ENCODE measurements at places on chromosomes 1 and 21.
A peak's percentile ranks its signal among the peaks of the same experiment; 100 is the strongest.

GRCh38 chr1:44557778-44558177 lies 116.5 kb downstream of the TMEM53 start:
- no peak for DNase-seq

DNA sequence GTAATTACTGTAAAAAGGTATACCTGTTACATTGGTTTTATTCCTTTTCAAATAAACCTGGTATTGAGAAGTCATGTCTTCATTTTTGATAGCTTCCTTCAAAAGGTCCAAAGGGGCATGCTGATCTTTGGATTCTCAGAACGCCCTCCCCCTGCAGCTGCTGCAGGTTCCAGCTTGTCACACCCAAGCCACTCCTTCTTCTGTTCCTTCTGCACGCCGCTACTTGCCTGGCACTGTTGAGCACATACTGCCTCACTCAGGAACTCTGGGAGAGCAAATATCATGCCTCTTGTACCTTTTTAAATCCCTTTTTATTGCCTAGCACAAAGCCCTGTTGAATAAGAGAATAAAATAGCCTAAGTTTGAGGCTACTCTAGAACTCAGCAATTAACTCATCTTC lies 136.9 kb downstream of the BARHL2 start:
- no peak for DNase-seq

- no peak for DNase-seq
Measured at GRCh38 chr1:197663162-197663953, 111.9 kb downstream of the DENND1B start.

- DNase-seq: no peak
Measured at GRCh38 chr1:152044386-152044785, 7.6 kb upstream of the S100A11 start.

DNA sequence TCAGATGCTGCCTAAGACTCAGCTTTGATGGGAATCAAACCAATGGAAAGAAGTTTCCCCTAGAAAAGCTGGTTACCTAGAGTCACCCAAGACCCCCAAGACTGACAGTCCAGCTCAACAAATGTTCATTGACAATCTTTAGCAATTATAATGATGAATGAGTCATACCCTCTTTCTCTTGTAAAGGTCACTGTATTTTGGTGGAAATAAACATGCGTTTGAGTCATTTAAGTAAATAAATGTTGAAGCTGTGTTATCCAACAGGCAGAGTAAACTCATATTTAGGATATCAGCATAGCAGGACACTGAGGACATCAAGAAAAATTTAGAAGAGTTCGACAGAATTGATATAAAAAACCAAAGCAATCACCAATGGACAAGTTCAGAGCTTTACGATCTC lies 295.9 kb downstream of the RGS7 start:
- DNase-seq: no peak

DNA sequence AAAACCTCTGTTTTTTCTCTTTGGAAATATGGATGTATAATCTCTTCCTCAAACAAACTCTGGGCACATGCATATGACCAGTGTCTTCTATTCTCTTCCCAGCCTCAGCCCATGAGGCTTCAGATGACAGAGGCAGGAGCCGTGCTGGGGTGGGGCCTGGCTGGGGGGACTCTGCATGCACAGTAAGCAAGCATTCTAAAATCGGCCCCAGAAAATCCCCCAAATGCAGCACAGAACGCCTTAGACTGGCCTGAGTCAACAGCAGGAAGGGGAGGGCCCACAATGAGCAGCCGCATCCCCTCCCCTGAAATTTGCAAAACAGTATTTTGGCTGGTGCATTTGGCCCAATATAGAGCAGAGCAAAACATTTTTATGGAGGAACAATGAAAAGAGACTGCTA lies 47.8 kb downstream of the ITPKB start:
- no peak for DNase-seq

DNA sequence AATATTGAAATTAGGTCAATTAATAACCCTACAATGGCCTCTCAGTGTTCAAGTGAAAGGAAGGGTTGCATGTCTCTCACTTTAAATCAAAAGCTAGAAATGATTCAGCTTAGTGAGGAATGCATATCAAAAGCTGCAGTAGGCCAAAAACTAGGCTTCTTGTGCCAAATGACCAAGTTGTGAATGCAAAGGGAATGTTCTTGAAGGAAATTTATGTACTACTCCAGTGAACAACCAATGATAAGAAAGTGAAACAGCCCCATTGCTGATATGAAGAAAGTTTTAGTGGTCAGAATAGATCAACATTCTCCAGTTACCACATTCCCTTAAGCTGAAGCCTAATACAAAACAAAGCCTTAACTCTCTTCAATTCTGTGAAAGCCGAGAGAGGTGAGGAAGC lies 10.0 kb downstream of the MAEL start:
- no peak for DNase-seq

GRCh38 chr1:58778385-58779000 lies 5.4 kb downstream of the JUN start:
- DNase-seq: no peak

- no peak for DNase-seq
Measured at GRCh38 chr1:70465911-70466310, 54.8 kb downstream of the CTH start.

- DNase-seq: no peak
Measured at GRCh38 chr1:3895279-3895950, 4.7 kb downstream of the C1orf174 start.

- DNase-seq: no peak
Measured at GRCh38 chr21:15135867-15136629, 71.2 kb upstream of the NRIP1 start.

- no peak for DNase-seq
Measured at GRCh38 chr21:41573902-41574690, 66.1 kb upstream of the TMPRSS2 start.

DNA sequence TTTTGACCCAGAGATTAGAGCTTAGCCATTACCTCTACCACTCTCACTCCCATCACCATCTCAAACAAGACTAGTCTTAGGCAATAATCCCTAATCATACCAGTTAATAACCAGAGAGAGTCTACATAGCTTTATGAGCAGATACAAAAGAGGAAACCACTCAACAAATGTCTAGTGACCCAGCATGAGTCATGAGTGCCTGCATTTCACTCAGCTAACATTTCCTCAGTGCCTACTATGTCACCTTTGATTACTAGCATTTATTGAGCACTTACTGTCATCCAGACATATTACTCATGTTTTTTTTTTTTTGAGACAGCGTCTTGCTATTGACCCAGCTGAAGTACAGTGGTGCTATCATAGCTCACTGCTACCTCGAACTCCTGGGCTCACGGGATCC lies 35.9 kb upstream of the GALNT2 start:
- no peak for DNase-seq

GRCh38 chr1:21955501-21956281 lies 18.6 kb upstream of the HSPG2 start:
- DNase-seq: no peak

DNA sequence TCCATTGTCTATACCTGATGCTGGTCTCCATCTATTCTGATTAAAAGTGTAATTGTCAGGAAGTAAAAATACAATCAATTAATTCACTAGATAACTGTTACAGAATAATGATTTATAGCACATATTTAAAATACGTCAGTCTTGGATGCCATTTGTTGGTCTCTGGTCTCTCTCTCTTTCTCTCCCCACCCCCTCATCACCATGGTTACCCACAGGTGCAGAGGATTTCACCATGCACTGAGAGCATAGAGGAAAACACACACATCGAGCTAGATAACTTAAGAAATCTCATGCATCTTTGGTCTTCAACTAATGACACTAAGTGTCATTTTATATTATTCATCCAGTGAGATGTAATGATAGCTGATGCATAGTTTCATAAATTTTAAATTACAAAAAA lies 33.4 kb downstream of the LRRC53 start:
- DNase-seq: no peak

GRCh38 chr1:189752461-189752995 lies 725.1 kb downstream of the BRINP3 start:
- no peak for DNase-seq

DNA sequence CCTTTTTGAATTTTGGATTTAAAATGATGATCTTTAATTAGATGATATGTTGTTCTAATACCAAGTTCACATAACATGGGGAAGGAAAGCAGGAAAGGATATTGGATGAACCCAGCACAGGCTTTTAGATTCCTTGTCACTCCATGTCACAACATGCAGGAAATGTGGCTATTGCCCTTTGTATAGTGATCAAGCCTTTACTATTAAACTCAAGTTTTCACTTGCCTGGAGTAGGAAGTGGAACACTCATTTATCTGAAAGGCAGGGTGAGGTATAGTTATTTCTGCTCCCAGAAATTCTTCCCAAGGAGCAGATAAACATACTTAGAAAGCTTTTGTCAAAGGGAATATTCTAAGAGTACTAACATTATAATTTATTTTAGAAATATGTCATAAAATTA lies 37.2 kb upstream of the BCAS2 start:
- DNase-seq: no peak

GRCh38 chr1:204151552-204152309 lies at the start of gene ETNK2:
Gene ETNK2, minus strand, starts transcription at chr1:204152044. Its CDS starts 192 bp downstream, at chr1:204151852.
- DNase-seq: peak; percentile 84

GRCh38 chr1:33379631-33380354 lies 51.1 kb downstream of the PHC2 start:
- no peak for DNase-seq

DNA sequence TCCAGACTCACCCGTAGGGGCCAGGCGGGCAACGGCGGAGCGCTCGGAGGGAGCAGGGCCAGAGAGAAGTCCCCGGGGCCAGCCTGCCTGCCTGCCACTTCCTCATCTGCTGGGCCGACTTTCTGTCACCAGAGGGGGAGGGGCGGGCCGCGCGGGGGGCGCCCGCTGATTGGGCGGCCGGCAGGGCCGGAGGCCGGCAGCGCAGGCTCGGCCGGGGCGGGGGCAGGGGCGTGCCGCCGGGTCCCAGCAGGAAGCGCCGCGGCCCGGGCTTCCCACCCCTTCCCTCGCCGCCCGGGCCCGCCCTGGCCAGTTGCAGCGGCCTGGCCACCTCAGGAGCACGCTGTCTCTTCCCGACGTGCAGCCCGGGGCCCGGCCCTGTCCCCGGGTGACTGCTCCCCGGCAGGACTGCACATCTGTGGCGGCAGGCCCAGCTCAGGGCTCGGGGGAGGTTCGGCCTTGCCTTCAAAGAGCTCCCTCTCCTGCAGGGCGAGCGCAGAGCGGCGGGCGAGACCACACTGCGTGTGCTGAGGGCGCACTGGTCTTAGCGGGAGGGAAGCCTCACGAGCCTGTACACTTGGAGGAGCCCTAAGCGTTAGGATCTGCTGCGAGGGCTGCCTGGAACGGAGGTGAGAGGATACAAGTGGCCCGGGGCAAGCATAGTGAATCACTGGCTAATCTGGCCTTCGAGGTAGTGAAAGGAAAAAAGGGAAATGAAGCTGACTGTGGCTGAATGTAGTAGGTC lies at the start of gene ELOVL1:
Gene ELOVL1, minus strand, starts transcription at position 108 of the 742 bp plus-strand sequence. CDS start 2,402 bp downstream, outside the sequence.
- DNase-seq: peak; percentile 88

DNA sequence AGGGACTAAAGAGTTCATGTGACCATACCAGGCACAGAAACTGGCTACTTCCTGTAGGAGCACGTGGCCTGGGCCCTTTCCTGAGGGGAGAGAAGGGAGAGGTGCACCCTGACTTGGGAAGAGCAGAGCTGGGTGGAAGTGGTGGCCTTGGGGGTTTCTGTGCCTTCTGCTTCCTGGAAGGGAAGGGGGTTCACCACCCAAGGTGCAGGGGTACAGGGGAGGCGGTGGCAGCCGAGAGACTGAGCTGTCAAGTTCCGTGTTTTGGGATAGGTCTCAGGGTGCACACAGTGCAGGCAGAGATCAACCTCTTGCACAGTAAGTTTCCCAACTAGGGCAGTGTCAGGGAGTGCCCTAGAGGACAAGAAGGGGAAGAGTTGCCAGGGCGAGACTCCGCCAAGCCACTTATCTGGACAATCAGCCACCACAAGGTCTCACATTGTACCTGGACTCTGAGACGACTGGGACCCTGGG lies 10.1 kb downstream of the HECTD3 start:
- DNase-seq: no peak

GRCh38 chr1:198937231-198938031 lies 298.6 kb downstream of the PTPRC start:
- peak; percentile 63 for DNase-seq

GRCh38 chr1:24319312-24319863 lies at the start of gene GRHL3:
Gene GRHL3, plus strand, starts transcription at chr1:24319357. Its CDS starts 195 bp downstream, at chr1:24319552.
- no peak for DNase-seq

DNA sequence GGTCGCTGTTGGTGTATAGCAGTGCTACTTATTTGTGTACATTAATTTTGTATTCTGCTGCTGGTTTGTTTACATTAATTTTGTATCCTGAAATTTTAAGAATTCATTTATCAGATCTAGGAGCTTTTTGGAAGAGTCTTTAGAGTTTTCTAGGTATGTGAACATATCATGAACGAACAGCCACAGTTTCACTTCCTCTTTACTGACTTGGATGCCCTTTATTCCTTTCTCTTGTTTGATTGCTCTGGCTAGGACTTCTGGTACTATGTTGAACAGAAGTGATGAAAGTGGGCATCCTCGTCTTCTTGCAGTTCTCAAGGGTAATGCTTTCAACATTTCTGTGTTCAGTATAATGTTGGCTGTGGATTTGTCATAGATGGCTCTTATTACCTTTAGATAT lies 1757.9 kb downstream of the BRINP3 start:
- DNase-seq: no peak

GRCh38 chr1:13751458-13751871 lies 51.5 kb downstream of the PRDM2 start:
- DNase-seq: no peak

DNA sequence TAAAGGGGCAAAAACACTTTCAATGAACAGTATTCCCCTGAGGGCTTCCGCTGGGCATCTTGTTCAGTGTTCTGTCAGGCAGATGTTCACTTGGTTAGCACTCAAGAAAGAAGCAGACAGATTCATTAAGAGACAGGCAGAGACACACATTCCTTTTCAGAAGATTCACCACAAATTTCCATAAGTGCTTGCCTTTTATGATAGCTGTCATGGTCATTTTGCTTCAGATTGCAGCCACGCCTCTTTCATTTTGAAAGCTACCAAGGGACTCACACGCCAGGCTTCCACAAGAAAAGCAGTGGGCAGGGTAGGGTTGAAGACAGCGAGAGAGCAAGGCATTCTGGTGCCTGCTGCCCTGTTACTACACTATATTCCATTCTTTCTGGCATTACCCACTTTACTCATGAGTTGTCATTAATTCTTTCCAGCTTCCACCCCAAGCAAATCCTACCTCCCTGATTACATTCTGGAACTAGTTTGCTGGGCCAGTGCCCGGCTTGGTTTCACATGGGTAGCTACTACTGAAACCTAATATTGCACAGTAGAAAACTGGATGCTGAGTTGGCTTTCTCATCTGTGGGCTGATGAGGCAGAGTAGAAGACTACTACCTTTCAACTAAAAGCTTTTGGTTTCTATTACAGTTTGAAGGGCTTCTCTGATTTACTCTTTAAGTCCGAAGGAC lies 91.2 kb upstream of the COL24A1 start:
- DNase-seq: no peak

GRCh38 chr1:158043232-158043631 lies 49.8 kb downstream of the KIRREL1 start:
- no peak for DNase-seq

- DNase-seq: no peak
Measured at GRCh38 chr21:39004634-39005501, 178.4 kb downstream of the PSMG1 start.

- DNase-seq: no peak
Measured at GRCh38 chr1:59686170-59686569, 128.6 kb upstream of the HOOK1 start.

- DNase-seq: no peak
Measured at GRCh38 chr1:85681087-85681486, 27.1 kb downstream of the ZNHIT6 start.

- no peak for DNase-seq
Measured at GRCh38 chr1:9203511-9203982, 31.0 kb upstream of the H6PD start.

- DNase-seq: no peak
Measured at GRCh38 chr1:35136780-35137179, 56.2 kb downstream of the SFPQ start.

Measured in HuH-7.5 (cell line).